SK-N-DZ (cell line): ENCODE measurements at places on chromosomes 3 and 15.

GRCh38 chr3:13689373-13690260 is 140.7 kb downstream of the FBLN2 start:
- no peak for DNase-seq

DNA sequence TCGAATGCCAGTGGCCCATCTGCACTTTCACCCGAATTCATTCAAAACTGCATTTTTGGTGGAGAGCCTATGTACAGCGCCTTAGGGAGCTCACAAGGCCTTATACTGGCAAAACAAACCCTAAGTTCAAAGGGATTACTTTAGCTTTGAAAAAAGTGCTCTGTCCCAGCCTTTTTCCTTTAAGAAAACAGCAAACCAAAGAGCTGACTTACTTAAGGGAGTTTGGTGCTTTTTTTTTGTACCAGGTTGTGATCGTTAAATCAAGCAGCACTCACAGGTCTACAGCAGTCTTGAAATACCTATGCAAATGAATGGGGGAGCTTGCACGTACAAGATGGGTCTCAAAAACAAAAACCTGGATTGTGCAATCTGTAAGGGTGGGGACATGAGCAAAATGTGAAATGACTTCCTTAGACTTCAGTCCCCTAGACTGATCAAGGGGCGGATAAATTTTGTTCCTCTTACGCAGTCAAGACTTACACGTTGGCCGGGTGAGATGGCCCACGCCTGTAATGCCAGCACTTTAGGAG is 11.6 kb upstream of the PIK3CB start:
- no peak for DNase-seq

DNA sequence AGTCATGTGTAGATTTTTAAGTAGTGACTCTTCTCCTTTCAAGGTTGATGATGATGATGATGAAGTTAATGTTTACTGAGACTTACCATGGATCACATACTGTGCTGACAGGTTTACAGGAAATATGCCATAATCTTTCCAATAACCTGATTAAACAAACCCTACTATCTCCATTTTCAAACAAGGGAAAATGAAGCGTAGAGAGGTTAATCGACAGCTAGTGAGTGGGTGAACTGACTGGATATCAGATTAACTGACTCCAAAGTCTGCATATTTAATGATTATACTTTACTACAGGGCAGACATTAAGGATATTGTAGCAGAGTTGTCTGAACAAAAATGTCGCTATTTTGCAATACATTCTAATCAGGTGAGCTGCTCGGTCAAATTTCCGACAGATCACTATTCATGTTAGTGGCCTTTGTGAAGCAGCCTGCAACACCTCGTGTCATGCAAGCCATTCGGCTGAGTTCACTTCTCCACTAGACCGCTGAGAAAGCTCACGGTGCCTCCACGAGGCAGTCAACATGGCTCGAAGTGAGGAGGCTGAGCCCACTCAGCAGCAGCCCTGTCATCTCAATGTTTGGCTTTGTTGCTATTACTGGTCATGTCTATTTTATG is 264.2 kb downstream of the NFKBIZ start:
- DNase-seq, result peak; percentile 25

DNA sequence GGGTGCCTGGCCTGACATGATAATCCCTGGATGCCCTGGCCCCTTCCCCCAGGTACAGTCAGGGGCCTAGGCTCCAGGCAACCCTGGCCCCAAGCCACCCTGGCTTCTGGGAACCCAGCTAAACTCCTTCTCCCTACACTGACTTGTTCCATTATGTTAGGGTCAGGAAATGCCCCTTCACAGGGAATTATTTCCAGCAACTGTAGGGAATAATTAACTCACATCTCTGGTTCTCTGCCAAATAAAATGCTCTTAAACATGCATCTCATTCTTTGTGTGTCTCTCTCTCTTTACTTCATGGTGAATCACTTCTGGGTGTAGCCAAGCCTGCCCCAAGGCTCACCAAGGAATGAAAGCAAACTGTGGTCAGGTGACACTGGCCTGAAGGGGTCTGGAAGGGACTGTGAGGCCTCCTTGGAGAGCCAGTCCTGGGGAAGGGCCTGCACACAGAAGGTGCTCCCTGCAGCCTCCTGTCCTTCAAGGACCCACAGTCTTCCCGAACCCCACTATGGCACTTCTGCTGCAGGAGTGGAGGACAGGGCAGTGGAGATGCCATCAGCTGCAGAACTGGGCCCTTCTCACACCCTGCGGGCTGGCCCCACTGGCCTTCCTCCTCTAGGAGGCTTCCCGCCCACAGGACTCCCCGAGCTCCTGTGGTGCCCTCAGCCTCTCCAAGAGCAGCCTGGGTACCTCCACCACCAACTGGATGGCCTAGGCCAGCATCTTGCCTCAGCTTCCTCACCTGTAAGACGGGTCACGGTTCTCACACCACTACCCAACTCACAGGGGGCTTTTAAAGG is 17.6 kb downstream of the TKT start:
- DNase-seq, result no peak

GRCh38 chr3:33488683-33489082 is 48.5 kb upstream of the UBP1 start:
- DNase-seq, result no peak

- no peak for DNase-seq
Measured at GRCh38 chr3:12785096-12785495, 11.4 kb upstream of the CAND2 start.

- no peak for DNase-seq
Measured at GRCh38 chr3:178536211-178537079, at the start of gene KCNMB2. TSS of gene KCNMB2 (plus strand) at chr3:178536436.

GRCh38 chr3:116716490-116716889 is 6.9 kb downstream of the TUSC7 start:
- DNase-seq, result no peak

GRCh38 chr3:128794067-128794768 is 68.2 kb downstream of the RAB7A start:
- DNase-seq, result no peak

DNA sequence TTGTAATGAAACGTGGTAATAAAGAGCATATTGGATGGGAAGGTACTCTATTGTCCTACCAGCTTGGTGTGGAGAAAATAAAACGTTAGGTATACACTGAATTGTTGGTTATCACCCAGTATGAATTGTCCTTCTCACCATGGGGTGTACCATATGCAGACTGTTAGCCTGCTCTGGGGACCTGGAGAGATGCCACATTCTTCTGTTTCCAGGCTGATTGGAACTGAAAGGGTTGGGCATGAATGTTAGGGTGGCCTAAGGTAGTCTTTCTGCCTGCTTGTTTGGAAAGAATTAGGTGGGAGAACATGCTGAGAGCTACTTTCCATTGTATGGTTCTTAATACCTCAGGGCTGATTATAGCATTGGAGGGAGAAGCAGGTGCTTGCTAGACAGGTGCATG is 340.6 kb downstream of the PTPRG start:
- no peak for DNase-seq

- no peak for DNase-seq
Measured at GRCh38 chr3:111808439-111808838, 50.6 kb upstream of the PHLDB2 start.

GRCh38 chr3:99419116-99419515 is 219.3 kb upstream of the COL8A1 start:
- DNase-seq, result no peak

DNA sequence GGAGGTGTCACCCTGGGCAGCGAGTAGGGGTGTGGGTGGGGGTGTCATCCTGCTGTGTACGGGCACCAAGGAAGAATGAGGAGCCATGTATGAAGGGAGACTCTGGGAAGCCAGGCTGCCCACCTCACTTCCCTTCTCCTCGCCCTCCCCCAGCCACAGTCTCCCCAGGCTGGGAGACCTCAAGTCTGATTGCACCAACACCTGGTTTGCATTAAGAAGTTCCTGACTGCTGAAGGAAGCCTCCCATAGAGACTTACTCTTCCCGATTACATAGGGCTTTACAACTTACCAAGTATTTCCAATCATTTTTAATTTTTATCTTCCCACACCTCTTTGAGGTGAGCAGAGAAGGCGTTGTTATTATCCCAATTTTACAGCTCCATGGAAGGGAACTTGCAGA is 29.5 kb upstream of the SMAD3 start:
- no peak for DNase-seq

DNA sequence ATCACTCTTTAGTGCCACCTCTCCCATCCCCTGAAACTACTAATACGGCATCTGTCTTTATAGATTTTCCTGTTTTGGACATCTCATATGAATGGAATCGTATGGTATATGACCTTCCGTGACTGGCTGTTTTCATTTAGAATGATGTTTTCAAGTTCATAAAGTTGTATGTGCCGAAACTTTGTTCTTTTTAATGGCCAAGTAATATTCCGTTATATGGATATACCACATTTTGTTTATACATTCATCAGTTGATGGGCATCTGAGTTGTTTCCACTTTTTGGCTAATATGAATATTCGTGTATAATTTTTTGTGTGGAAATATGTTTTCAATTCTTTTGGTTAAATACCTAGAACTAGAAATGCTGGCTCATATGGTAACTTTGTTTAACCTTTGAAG is 49.5 kb downstream of the PIAS1 start:
- no peak for DNase-seq

- DNase-seq, result no peak
Measured at GRCh38 chr3:45978006-45978761, 17.4 kb downstream of the FYCO1 start.

DNA sequence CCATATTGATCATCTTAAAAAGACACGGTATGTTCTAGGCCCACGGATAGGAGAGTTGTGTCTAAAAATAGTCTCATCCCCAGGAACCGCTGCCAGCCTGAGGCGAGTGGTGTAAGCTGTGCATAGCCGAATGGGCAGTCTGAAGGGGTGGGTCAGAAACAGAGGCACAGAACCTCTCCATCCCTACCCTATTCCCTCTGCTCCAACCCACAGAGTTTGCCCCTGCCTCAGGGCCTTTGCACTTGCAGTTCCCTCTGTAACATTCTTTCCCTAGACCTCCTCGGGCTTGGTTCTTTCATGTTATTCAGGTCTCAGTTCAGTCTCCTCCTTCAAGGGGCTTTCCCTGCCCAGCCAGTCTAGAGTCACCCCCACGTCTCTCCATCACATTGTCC is 4.8 kb downstream of the SCN5A start:
- no peak for DNase-seq

DNA sequence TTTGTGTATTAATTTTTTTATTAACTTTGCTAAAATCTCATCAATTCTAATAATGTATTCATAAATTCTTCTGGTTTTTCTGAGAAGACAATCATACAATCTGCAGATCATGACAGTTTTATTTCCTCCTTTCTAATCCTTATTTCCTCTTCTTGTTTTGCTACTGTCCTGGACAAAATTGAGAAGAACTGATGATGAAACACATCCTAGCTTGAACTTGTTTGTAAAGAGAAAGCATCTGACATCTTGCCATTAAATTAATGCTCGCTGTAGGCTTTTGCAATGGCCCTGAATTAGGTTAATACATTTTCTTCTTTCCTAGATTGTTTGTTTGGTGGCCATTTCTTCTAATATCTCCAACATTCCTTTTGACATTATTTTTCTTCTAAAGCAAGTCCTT is 110.9 kb upstream of the TPM1 start:
- DNase-seq, result no peak
